ENCODE measurements at places on chromosomes 3 and 15. TPM values are rescaled to one million over a fixed set of nuclear protein-coding genes. Genes with fewer than 3 reads are reported as not detected.

DNA sequence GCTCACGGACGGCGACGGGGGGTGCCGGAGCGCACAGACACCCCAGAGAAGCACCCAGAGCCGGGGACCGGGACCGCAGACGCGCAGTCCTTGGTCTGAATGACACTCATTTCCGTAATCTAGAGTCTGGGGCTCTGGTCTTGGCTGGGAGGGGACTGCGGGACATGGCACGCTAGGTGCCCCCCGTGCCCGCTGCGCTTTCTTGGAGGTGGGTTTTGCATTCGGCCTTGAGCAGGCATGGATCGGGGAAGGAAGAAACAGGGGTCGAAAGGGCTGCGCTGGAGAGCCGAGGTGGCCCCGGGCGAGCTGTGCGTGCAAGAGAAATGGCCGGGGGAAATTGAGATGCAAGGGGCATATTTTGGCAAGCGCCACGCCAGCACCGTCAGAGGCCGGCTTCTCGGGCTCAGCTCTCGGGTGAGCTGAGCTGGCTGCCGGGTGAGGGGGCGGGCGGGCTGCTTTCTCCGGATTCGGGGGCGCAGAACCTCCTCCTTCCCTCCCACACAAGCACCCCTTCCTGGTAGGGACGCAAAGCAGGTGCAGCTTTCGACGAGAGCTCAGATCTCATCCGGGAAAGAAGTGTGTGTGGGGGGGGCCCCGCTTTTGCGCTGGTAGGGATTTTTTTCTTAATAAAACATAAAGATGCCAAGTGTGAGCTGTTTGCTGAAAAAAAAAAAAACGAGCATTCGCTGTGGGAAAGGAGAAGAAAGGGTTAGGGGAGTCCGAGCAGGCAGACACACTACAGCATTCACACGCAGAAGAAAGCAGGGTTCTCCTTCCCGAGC lies 963 bp upstream of the NTRK3 start:
- peaks cover 61% of the 10 kb centered on the region for H3K27me3 ChIP-seq
- H3K4me3 ChIP-seq, result peak overlapping the region; percentile 65
- DNase-seq, result no peak
- no peaks in the 10 kb centered on the region for H3K36me3 ChIP-seq
- no peak overlapping the region for H3K27ac ChIP-seq

Gene ST6GAL1
- 63.1 TPM for total RNA-seq

DNA sequence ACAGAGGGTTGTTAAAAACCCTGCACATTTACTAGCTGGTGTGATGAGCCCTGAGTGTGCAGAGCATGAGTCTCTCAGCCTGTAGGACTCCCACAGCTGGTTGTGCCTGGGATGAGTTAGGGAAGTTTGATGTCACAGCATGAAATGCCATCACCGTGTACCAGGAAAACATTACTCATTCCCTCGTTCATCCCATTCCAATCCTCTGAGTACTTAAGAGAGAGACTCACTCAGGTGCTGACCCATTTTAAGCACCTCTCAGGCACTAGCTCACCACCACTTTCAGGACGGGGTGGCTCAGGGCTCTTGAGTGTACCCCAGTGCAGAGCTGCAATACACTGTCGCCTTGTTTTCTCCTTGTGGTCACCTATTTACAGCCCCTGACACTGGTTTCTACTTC lies 18.7 kb downstream of the MGLL start:
- no peak overlapping the region for H3K4me3 ChIP-seq
- DNase-seq, result no peak
- peaks cover 49% of the 10 kb centered on the region for H3K36me3 ChIP-seq
- no peaks in the 10 kb centered on the region for H3K27me3 ChIP-seq
- H3K27ac ChIP-seq, result peak overlapping the region; percentile 69

Gene CHD2
- total RNA-seq, result 89.9 TPM

Gene TGM5
- not detected for total RNA-seq

DNA sequence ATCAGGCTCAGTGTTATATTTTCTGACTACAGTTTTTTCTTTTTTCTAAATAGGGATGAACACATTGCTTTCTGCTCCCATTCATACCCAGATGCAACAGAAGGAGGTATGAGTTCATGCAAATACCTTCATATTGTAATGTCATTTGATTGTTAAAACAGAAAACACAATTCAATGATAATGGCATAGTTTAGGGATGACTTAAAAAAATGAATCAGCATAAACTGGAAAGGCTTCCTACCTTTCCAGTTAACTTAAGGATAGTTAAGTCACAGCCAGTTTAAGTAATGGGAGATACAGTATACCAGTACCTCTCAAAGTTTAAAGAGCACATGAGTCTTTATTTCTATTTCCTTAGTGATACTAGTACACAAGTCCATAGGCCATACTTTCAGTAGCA lies 24.9 kb downstream of the KNL1 start:
- H3K27me3 ChIP-seq, result no peaks in the 10 kb centered on the region
- DNase-seq, result no peak
- H3K4me1 ChIP-seq, result no peaks in the 10 kb centered on the region
- peaks cover 2% of the 10 kb centered on the region for H3K36me3 ChIP-seq

Measured in osteocyte (in vitro differentiated cells).